Tibial artery (tissue), 4 donors: ENCODE measurements at places on chromosomes 16 and 17.

DNA sequence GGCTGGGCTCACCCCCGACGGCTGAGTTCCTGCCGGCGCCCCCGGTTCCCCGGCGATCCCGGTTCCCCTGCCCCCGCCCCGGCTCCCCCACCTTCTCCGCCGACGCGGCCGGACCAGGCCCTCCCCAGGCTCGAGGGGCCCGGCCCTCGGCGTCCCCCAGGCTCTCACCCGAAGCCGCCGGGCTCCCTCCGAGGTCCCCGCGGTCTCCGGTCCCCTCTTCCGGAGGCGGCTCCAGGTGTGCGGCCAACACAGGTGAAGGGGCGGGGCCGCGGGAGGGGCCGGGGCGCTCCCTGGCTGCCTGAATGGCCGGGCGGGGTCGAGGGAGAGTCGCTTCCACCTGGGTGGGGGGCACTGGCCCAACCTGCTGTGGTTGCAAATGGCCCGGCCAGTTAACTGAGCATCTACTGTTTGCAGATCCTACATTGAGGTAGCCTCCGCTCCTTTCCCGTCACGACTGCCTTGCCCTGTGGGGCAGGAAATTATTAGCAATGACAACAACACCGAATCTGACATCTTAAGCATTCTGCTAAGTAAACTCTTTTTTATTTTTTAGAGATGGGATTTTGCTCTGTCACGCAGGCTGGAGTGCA is at the start of gene BICDL2:
Gene BICDL2 (minus strand): TSS at position 219 of the 590 bp plus-strand sequence. CDS start 1,448 bp downstream, outside the sequence.
- DNase-seq, result no peak

DNA sequence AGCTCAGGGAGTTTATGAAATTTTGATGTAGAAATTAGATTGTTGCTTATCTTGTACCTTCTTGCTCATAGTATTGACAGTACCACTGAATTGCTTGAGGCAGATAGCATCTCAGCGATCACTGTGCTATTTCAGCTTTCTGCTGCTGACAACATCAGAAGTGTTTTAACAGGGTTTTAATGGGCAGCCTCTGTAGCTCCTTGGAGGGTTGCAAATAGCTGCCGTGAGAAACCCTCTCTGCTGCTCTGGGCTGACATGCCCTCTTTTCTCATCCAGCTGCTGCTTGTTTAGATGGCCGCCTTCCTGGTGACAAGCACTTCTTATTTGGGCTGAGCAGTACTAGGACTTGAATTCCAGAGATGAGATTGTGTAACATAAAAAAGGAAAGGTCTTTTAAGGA is 180.2 kb upstream of the TBX2 start:
- DNase-seq, result peak; percentile 32

GRCh38 chr16:22386976-22387375 is 12.6 kb upstream of the CDR2 start:
- no peak for DNase-seq

DNA sequence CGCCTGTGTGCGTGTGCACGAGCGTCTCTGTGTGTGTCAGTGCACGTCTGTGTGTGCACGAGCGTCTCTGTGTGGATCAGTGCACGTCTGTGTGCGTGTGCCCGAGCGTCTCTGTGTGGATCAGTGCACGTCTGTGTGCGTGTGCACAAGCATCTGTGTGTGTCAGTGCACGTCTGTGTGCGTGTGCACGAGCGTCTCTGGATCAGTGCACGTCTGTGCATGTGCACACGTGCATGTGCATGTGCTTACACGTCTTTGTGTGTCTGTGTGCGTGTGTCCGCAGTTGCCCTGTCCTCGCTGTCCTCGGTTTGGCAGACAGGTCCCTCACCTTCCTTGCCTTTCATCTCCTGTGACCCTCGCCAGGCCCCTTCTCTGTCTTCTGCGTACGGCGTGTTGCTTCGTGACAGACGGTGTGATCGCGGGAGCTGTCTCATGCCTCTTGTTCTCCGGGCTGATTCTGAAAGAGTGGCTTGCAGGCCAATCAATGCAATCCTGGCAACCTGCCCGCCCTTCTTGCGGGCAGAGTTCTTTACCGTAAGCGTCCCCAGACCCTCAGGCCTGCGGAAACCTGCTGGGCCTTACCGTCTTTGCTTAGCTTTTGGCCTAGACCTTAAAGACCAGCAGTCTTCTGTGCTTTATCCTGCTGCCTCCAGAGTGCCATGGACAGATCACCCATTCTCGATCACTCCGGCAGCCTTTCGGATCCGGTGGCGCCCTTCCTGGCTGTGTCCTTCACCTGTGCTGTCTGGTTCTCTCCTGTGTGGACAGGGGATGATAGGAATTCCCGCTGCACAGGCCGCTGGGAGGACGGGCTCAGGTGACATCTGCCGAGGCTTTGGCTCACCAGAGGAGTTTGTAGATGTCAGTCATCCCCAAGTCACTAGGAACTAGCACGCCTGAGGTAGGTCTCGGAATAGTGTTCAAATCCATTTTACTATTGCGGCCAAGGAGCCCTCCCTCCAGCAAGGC is 18.5 kb downstream of the MLYCD start:
- no peak for DNase-seq

DNA sequence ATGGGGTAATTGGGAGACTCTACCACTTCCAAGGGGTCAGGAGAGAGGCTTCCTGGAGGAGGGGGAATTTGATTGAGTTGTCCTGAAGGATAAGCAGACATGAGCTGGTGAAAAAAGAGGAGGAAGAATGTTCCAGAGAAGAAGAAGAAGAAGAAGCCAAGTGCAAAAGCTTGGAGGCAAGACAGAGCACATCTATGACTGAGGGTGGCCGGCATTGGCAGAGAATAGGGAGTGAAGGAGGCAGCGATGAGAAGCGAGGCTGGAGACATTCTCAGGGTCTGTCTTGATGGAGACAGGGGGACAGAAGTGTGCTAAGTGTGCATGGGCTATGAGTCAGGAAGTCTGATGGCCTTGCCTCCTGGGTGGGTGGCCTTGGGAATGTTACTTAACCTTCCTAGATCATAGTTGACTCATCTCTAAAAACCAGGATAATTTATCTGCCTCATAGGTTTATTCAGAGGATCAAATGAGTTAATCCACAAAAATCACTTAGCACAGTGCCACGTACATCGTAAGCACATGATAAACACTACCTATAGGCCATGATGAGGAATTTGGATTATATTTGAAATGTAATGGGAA is 171.7 kb downstream of the ABCC12 start:
- DNase-seq, result no peak

DNA sequence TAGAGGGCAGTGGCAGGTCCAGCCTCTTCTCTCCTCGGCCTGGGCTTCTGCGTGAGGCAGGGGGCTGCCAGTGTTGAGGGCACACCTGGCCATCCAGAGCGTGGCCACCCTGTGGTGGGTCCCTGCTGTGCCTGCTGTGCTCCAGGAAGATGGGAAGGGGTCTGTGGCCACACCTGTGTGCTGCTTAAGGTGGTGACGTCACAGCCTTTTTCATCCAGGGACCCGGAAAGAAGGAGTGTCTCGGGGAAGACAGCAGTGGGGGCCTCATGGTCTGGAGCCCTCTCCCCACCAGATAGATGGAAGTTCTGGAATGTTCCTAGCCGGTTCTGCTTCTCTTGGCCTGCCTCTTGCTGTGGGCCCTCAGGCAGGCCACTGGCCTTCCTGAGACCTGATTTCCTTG is 36.5 kb downstream of the ACTG1 start:
- DNase-seq, result no peak

GRCh38 chr17:74954665-74955421 is 17.7 kb downstream of the HID1 start:
- DNase-seq, result no peak

GRCh38 chr16:19497176-19497575 is 24.7 kb downstream of the GDE1 start:
- DNase-seq, result no peak

DNA sequence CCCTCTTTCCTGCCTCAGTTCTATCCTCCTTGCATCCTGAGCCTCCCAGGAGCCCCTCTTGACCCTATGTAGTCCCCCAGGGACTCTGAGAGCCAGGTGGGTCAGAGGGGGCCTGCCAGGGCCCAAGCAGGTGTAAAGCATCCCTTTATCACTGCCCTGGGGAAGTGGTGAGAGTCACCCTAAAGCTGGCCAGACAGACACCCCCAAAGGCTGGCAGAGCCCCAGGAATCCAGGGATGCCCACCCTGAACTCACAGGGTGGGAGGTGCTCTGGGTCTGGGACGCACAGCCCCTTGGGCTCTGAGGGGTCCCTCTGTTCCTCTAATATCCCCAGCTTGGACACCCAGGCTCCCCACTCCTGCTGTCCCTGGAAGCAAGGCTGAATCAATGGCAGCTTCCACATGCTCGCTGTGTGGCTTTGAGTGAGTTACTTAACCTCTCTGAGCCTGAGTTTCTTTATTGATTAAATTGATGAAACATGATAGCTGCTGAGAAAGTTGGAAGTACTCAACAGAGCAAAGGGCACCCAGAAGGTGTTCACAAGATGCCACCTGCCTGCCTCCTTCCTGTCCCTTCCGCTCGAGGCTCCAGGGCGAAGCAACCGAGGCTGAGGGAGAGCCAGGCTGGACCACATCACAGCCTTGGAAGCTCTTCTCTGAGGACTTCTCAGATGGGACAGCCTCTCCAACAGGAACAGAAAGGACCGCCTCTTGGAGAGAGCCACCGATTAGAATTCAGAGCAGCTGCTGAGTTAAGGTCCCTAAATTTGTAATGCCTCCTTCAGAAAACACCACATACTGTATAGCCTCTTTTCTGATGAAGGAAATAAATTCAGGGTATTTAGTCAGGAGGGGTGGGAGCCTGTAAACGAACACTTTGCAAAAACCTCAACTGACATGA is 67.1 kb upstream of the DOC2B start:
- no peak for DNase-seq

GRCh38 chr17:62905233-62905632 is 60.8 kb upstream of the TANC2 start:
- DNase-seq, result no peak

DNA sequence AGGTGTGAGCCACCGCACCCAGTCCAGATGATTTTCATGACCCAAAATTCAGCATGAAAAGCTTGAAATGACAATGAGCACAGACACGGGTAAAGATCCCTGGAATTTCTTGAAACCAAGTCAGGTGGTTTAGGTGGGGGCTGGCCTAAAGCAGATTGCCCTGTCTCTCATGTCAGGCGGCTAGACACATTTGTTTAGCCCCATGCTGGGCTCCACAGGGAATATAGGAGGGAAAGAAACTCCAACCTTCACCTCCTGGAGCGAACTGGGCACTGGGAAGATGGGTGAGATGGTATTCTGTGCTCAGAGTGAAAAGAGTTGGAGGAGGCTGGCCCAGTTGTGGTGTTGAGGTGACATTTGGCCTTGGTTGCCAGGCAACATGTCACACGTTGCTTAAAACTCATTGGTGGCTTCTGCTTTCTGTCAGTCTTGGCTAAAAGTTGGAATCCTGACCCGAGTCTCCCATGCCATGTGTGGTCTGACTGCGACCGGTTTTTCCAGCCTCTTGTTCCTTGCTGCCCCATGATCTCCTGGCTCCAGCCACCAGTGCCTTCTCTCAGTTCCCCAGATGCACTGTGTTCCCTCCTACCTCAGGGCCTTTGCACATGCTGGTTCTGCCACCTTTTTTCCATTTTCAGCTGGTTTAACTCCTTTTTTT is 113.7 kb downstream of the ABCC6 start:
- DNase-seq, result no peak

- DNase-seq, result no peak
Observed at GRCh38 chr17:70644096-70644495, 474.8 kb downstream of the KCNJ2 start.

- DNase-seq, result peak; percentile 66
Observed at GRCh38 chr17:48678141-48678971, 44.0 kb downstream of the PRAC1 start.

GRCh38 chr17:66614469-66614868 is 220.4 kb upstream of the CACNG5 start:
- DNase-seq, result no peak
